ENCODE measurements at places on chromosomes 6 and 20.

- DNase-seq: peak; percentile 21
Observed at GRCh38 chr6:25017932-25018567, 82.3 kb upstream of the RIPOR2 start.

GRCh38 chr6:134870677-134871498, 79.0 kb downstream of the ALDH8A1 start:
- peak; percentile 15 for DNase-seq

DNA sequence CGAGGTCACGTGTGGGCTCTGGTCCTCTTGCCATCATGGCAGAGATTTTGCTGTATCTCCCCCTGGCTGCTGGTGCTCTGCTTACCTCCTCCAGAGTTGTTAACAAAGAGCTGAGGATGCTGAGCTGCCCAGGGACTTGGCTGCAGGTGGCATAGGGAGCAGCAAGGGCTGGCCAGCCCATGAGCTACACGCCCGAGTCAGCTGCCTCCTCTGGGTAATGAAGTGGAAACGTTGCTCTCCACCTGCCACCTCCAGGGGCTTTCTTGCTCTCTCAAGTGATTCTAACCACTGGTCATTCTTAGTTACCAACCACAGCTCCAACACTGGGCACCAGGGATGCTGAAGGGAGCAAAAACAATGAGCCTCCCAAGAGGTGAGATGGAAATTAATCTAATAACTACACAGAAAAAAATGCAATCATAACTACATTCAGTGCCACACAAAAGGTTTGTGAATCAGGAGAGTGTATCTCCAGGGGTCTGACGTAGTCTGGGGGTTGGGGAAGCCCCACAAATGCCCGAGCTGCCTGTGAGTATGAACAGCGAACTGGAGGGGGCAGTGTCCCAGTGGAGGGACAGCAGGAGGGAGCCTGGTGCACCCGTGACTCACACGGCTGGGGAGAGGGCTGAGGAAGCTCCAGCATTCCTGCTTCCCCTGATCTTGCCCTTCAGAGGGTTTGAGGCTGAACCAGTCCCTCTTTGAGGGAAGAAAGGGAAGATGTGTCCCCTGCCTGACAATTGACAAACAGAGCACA, 78.7 kb downstream of the CDH26 start:
- DNase-seq: peak; percentile 59

DNA sequence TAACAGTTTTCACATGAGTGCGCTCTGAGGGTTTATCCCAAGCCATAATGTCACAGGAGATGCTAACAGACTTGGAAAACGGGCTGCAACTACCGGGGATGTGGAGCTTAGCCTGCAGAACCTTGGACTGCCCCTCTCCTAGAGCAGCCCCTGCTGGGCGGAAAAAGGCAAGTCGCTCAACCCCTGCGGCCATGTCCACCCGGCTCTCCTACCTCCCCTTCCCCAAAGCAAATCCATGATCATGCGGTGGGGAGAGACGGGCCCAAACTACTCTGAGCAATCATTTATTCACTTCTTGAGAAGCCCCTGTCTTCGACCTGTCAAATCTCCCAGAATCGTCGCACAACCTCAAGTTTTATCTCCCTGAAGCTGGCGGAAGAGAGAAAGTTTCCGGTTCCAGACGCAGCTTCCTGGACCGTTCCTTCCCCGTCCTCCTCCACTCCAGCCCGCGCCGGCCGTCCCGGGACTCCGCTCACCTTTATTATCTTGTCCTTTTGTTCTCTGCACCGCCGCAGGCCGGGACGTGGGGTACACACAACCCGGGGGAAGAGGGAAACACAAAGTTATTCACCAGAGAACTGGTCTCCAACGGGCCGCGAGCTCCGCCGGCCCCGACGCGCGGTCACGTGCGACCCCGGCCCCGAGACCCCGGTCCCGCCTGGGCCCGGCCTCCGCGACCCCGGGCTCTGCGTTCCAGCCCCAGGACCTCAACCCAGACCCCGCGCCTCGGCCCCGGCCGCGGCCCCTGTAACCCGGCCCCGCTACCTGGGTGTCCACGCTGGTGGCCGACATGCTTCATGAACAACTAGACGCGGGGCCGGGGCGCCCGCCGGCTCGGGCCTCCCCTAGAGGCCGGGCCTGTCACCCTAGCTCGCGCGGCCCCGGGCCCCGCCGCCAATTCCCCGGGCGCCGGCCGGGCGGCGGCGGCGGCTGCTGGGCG, 560 bp downstream of the YTHDF1 start:
- peak; percentile 45 for DNase-seq

- peak; percentile 10 for DNase-seq
Observed at GRCh38 chr6:132964868-132965382, 150.6 kb downstream of the RPS12 start.

- DNase-seq: no peak
Observed at GRCh38 chr20:49280463-49281058, 2.7 kb upstream of the ZNFX1 start.
